NCI-H1092 treated with DMSO at 0.1 percent for 48 hours (cell line): ENCODE measurements at places on chromosomes 11 and 22.

DNA sequence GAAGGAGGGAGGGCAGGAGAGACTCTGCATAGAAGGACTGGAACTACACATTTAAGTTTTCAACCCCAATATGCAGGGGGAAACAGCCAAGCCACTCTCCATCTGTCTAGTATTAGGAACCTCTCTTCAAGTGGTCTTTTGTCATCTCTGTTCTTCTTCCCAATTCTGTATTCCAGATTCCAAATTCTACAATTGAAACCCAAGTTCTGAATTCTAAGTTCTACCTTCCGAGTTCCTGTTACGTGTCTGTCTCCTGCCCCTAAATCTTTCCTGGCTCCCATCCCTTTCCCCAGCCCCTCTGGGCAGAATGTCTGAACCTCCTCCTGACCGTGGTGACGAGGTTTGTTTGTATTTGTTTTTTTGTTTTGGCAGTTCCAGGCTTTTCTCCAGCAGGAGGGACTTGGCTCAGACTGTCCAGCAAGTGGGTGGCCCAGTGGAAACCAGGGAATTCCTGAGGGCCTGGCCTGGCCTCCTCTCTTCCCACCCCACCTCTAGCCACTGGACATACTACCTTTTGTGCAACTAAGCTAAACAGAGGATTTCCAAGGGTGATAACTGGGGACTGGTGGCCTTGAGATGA is 1.6 kb upstream of the THOC5 start:
- no peak for DNase-seq

DNA sequence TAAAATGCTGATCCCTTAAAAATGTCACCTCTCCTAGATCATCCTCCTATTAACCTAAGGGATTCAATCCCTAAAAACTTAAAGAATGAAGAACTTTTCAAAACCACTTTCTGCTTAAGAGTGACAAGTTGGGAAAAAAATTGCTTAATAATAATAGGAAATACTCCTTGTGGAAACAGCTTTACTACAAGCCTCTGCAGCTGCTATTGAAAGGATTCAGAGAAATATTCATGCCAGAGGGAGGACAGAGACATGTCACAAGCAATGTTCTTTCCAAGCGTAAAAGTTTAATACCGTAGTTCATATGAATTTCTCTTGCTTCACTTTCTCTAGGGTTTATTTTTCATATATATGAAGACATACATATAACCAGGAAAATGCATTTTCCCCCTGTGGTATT is 98.2 kb downstream of the ARHGAP20 start:
- no peak for DNase-seq

GRCh38 chr11:87600938-87601337 is 563.2 kb downstream of the TMEM135 start:
- DNase-seq: no peak

- DNase-seq: no peak
Observed at GRCh38 chr11:5071799-5072198, 2.4 kb downstream of the OR52E1 start.

GRCh38 chr11:42410251-42410955 is 901.4 kb upstream of the API5 start:
- DNase-seq: no peak
